ENCODE measurements at places on chromosomes 7 and 10. TPM values are rescaled to one million over a fixed set of nuclear protein-coding genes. Genes with fewer than 3 reads are reported as not detected.

Gene GRID2IP
- not detected for total RNA-seq

Gene POU6F2
- not detected for total RNA-seq

Gene FOXP2
- not detected for total RNA-seq

DNA sequence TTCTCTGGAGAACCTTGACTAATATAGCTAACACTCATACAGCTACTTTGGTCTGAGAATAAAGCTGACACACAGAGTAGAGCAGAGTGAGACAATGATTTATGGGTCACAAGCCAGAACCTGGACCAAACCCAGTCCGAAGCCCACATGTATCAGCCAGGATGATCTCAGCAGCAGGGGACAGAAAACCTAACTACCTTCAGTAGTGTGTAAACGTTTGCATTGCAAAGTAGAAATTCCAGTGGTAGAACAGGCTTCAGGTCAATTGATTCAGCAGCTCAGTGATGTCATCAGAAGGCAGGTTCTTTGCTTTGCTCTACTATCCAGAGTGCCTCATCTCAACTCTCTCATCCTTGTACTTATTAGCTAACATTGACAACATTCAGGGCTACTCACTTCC lies 62.5 kb upstream of the PALS2 start:
- DNase-seq: no peak

GRCh38 chr10:124353896-124354295 lies 64.8 kb downstream of the OAT start:
- no peak for DNase-seq

- DNase-seq: no peak
These were observed 959 bp downstream of the PVRIG start for GRCh38 chr7:100220586-100221230.
